ENCODE measurements at places on chromosomes 5 and 9.

- peak; percentile 36 for DNase-seq
Observed at GRCh38 chr5:176784218-176785165, 25.9 kb upstream of the UNC5A start.

DNA sequence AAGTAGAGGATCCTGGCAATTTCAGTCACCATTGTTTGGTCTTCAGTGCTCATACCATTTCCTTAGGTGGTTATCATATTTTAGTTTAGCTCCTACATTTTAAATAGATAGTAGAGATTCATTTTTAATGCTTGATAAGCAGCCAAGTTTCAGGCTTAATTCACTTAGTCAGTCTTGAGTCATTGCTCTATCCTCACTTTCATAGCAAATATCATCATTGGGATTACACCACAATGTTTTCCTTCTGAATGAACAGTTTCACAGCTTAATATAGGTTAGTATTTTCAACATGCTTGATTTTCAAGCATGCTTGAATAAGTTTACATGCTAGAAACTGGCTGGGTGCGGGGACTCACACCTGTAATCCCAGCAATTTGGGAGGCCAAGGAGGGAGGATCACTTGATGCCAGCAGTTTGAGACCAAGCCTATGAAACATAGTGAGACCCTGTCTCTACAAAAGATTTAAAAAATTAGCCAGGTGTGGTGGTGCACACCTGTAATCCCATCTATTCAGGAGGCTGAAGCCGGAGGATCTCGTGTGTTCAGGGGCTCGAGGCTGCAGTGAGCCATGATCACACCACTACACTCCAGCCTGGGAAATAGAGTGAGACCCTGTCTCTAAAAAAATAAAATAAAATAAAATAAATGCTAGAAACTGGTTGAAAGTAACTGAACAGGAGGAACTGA is 339.9 kb downstream of the ADGRV1 start:
- peak; percentile 48 for DNase-seq

- DNase-seq = no peak
Observed at GRCh38 chr5:56251918-56252553, 18.9 kb upstream of the ANKRD55 start.

- DNase-seq = no peak
Observed at GRCh38 chr5:157217289-157218024, 36.8 kb downstream of the ITK start.

DNA sequence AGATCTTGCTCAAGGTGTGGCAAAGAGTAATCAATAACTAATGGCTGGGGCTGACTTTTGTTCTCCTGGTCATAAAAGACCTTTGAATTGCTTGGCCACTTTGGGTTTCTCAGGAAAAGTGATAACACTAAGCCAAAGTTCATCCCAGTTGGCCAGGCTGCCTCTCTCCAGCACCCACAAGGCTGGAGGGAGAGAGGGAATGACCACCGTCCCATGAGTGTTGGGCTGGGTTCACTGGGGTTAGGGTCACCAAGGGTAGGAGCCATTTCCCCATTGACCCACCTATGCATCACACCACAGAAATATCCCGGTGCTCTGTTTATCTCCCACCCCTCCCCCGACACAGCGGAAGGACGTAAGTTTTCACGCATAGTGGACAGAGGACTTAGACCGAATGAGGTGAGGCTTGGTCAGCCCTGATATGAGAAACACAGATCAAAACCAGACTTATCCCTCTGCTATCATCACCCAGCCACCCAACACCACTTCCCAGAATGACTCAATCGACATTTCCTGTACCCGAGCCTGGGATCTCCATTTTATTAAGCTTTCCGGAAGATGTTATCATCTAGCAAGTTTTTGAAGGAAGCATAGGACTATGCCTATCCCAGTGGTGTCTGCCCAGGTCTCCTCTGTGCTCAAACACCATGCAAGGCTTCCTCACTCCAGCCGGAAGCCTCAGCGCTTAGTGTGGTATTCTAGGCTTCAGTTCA is 27.0 kb upstream of the PPARGC1B start:
- no peak for DNase-seq

All from fibroblast of skin of scalp (primary cell).